Hematopoietic multipotent progenitor cell treated with erythropoietin and hydrocortisone succinate and interleukin-3 and kit ligand, for 15 days (in vitro differentiated cells): ENCODE measurements at places on chromosomes 6 and 20.
A peak's percentile ranks its signal among the peaks of the same experiment; 100 is the strongest.

DNA sequence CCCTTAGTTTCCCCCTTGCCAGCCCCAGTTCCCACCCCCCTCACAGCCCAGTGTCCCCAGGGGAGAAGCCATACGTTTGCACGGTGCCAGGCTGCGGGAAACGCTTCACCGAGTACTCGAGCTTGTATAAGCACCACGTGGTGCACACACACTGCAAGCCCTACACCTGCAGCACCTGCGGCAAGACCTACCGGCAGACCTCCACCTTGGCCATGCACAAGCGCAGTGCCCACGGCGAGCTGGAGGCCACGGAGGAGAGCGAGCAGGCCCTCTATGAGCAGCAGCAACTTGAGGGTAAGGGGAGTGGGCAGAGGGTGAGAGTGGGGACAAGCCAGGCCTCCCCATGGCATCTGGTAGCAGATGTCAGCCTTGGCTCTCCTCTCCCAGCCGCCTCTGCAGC is 5.1 kb upstream of the DEF6 start:
- DNase-seq, result no peak

GRCh38 chr6:157215717-157216116 is 107.6 kb downstream of the TMEM242 start:
- DNase-seq, result no peak

DNA sequence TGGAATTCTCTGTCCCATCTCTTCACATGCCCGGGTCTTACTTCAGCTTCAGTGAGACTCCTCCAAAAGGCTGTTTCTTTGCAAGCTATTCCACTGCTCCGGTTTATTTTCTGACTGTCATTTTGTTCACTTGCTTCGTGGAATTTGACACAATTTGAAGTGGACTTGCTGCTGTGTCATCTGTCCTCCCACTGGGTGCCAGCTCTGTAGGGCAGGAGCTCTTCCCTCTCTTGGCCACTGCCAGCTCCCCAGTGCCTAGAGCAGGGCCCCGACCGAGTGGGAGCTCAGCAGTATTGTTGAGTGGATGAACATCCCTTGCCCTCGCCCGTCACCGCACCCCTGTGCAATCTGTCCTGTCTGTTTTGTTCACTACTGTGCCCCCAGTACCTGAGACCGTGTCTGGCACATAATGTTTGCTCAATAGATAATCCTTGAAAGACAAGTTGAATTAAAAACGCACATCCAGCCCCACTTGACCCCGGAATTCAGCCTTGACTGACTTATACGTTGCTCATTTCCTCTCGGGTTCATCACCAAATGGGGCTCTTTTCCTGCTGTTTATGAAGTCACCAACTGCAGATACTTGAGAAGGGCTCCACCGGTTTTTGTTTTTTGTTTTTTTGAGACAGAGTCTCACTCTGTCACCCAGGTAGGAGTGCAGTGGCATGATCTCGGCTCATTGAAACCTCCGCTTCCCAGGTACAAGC is 170.3 kb upstream of the KCNG1 start:
- no peak for DNase-seq

- no peak for DNase-seq
These were observed 41.1 kb upstream of the BMP6 start for GRCh38 chr6:7684843-7685242.

DNA sequence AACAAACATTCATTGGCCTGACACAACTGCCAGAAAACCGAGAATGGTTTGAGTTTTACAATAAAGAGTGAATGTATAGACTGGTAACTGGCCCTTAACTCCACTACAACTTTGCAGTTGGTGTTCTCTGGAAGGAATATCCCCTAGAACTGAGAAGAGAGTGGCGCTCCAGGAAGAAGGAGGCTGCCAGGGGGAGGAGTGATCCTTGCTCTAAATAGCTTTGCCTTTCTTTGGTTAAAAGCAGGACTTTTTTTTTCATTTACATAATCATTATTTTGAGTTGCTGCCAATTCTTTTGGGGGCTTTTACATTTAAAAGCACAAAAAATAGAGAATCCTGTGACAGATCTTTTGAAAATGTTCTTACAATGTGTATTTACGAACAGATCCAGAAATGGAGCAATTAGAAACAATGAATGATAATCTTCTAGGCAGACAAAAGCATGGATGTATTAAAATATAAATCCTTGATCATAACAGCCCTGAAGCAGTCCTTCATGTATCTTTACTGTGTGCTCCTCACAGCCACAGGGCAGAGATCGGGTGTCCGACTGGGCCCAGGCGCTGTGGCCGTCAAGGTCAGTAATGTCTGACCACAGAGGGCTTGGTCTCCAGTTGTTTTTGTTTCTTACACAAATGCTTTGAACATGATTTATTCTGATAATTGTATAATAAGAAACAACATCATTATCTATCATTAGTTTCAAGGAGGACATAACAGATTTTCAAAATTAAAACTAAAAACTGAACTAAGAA is 612.2 kb downstream of the HDGFL1 start:
- no peak for DNase-seq

DNA sequence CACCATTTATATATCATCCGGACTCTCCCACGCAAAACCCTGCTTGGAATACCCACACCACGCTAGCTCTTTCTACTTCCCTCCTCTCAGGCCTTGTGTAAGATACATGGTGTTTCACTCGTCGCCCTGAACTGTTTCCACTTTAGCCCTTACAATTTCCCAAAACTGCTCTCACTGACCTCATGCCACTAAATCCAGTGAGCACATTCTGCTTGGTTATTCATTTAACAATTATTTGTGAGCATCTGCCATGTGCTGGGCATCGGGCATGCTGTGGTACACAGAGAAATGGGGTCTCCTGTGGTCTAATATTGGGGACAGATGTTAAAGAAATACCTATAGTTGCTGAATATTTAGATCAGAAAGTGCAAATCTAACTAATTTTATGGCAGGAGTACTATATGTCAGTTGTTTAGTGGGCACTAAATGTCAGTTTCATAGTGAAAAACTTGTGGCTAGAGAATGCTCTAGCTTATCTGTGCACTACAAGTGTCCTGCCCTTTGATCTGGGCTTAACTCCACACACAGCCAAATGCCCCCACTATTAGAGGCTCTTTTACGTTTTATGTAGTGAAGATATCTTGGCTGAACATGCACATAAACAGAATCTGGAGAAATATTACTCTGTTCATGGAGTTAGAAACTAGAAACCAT is 41.0 kb downstream of the PLEKHG1 start:
- peak; percentile 14 for DNase-seq

- DNase-seq, result peak; percentile 55
These were observed 12.2 kb downstream of the MYLK4 start for GRCh38 chr6:2738373-2738979.

- DNase-seq, result no peak
These were observed at the start of gene TFAP2A for GRCh38 chr6:10414756-10415616. TFAP2A (minus strand) TSS chr6:10415074; CDS start chr6:10414991, 83 bp downstream.

DNA sequence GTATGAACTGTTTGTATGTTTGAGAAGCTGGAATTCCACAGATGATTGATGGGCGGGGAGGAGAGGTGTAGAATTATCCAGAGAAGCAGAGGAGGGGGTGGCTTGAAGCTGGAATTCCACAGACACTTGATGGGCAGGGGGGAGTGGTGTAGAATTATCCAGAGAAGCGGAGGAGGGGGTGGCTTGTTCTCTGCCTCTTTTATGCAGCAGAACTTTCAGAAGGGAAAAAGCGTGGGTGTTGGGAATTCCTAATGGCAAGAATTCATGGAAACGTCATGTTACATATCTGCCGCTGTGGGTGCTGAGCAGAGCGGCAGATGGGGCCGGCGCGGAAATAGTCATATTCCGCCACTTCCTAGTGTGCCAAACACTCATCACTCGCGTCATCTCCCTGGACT is 167.9 kb upstream of the KCNG1 start:
- DNase-seq, result no peak

DNA sequence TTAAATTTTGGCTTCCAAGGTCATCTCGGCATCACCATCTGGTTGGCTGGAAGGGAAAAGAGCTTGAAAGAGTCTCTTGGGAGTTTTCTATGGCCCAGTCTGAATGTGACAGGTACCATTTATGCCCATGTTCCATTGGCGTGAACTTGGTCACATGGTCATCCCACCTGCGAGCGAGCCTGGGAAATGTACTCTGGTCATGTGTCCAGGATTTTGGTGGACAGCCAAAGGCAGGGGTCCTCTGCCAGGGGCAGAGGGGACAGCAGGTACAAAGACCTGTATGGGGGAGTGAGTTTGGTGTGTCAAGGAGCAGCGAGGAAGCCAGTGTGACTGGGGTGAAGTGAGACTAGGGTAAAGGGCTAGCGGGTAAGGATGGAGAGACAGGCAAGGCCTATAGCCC is 112.6 kb downstream of the CDC5L start:
- no peak for DNase-seq

DNA sequence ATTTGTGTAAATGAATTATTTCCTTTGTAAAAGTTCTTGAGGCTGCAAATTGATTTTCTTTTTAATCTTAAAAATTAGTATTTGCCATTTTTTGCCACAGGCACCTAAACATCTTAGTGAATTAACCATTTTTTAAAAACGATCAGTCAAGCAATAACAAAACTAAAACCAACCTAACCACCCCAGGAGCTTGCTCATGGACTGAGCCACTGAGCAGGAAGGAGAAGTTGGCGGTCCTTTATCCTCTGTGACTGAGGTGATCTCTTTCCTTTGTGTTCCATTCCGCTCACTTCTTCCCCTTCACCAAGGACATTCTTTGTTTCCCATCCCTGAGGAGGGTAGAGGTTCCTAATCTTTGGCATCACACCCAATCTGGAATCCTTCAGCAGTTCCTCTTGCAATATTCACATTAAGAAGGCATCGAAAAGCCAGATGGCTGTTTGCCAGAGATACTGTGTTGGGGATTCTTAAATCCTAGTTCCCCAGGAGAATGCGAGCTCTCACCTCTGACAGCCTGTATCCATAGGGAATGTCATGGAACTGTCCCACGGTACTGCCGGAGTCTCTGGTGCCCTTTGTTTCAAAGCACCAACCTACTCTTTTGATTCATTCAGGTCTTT is 30.5 kb downstream of the RPRD1B start:
- no peak for DNase-seq

DNA sequence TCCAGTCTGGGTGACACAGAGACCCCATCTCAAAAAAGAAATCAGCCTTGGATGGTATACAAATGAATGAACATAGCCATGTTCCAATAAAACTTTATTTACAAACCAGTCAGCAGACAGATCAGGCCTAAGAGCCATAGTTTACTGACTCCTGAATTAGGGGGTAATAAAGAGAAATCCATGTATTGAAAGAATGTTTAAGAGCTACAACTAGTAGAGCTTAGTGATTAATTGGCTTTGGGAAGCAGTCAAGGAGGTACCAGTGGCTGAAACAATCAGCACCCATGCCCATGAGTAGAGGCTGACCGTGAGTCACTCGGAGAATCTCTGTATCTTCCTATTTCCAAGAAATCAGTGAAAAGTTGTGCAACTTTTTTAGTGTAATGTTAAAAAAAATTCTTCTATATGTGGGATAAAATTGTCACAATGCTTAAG is 223.6 kb upstream of the RREB1 start:
- DNase-seq, result no peak

GRCh38 chr6:33750244-33750991 is 3.7 kb upstream of the IP6K3 start:
- DNase-seq, result no peak

DNA sequence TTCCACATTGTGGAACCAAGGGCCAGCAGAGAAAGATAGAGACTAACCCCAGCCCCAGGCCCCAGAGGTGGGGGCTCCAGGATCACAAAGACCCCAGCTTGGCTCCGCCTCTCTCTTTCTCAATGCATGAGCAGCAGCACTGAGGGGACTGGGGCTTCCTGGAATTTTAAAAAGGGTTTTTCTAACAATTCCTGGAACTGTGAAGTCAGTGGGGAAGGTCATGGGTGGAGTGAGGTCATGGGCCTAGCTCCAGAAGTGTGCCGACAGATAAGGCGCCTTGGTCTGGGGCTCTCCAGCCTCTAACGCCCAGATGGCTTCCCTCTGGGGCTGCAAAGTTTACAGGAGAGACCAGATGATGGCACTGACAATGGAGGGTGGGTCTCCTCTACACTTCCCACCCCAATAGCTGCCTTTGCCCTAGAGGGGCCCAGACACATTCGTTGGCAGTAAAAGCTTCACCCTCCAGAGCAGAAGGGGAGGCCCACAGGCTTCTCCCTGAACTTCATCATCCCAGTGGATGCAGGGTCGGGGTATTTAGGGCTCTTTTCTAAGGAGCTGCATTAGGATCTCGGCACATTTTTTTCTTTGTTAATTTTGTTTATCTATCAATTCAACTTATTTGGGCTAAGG is 46.9 kb upstream of the CD93 start:
- DNase-seq, result peak; percentile 96

DNA sequence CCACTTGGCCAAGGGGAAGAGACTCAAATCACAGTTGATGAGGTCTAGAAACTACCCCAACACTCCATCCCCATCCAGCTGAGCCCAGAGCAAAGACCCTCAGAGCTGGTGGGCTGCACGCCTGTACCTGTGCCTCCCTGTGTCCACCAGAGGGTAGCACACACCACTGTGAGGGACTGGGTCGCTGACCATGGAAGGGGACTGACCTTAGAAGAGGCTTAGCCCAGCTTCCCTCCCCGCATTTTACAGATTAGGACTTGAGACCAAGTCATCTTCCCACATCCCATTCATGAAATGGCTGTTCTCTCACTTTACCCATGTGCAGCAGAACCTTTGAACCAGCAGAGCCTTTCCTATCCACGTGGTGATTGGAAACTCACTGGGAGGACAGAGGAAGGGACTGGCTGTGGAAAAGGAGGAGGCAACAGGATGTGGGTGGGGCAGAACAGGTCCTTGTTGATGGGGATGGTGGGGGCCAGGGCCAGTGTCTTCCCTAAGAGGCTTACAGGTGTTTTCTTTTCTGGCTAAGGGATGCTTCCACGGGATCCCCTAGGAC is 44.3 kb downstream of the CPXM1 start:
- no peak for DNase-seq

- no peak for DNase-seq
These were observed 325.3 kb downstream of the PRL start for GRCh38 chr6:21971541-21971940.

DNA sequence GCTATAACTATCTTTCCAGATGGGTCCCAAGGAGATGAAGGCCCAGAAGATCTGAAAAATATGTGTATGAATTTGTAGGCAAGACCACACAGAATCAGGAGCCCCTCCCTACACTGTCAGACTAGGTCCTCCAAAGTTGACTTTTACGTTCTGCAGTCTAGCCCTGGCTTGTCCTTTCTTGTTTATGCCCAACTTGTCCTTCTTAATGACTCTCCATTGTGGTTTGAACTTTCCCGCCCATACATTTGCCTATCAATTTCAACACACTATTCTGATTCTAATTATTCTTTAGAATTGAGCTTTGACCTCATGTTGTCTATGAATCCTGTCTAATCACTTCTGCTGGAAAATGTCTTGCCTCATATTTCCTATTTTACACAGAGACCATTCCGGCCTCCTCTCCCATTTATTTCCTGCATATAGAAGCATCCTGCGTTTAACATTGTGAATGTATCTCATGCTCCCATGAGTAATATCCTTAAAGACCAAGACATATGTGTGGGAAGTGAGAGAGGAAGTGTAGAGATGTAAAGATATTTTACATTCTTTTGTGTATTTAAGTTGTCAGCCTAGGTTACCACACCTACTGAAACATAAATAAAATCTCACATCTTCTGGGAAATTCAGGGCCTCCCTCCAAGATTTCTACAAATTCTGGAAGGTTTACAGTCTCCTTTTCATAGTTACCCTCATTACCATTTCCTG is 348.3 kb downstream of the BCKDHB start:
- no peak for DNase-seq

GRCh38 chr6:6758915-6759654 is 170.6 kb downstream of the LY86 start:
- DNase-seq, result peak; percentile 65

- no peak for DNase-seq
These were observed 382.7 kb downstream of the C6orf118 start for GRCh38 chr6:164926686-164927085.

- no peak for DNase-seq
These were observed 7.2 kb downstream of the MMS22L start for GRCh38 chr6:97275804-97276203.
